Right ventricle myocardium inferior (tissue), 1 donor: ENCODE measurements at places on chromosomes 5 and 9. TPM values are rescaled to one million over a fixed set of nuclear protein-coding genes. Genes with fewer than 3 reads are reported as not detected.
A peak's percentile ranks its signal among the peaks of the same experiment; 100 is the strongest.

ARRDC1 gene
- total RNA-seq = 17.5 TPM

FOXD4 gene
- total RNA-seq = not detected

PCDHA10 gene
- total RNA-seq = 0.11 TPM

IL4 gene
- total RNA-seq = not detected

CACNA1B gene
- total RNA-seq = 0.41 TPM

IRGM gene
- total RNA-seq = not detected

PPP3R2 gene
- not detected for total RNA-seq

SLCO6A1 gene
- not detected for total RNA-seq

MXD3 gene
- total RNA-seq = 2.0 TPM

RFX3 gene
- total RNA-seq = 3.7 TPM

SLC23A1 gene
- total RNA-seq = not detected

- DNase-seq = no peak
Measured at GRCh38 chr9:69078069-69078468, 42.5 kb downstream of the FXN start.

- no peak for DNase-seq
Measured at GRCh38 chr9:123954518-123955280, 24.8 kb upstream of the DENND1A start.

GRCh38 chr5:141617128-141617527 is 1.7 kb downstream of the DIAPH1 start:
- no peak for DNase-seq

GRCh38 chr5:87944553-87945285 is 323.9 kb downstream of the TMEM161B start:
- peak; percentile 64 for DNase-seq

GRCh38 chr9:86185872-86186271 is 73.6 kb downstream of the C9orf153 start:
- no peak for DNase-seq

DNA sequence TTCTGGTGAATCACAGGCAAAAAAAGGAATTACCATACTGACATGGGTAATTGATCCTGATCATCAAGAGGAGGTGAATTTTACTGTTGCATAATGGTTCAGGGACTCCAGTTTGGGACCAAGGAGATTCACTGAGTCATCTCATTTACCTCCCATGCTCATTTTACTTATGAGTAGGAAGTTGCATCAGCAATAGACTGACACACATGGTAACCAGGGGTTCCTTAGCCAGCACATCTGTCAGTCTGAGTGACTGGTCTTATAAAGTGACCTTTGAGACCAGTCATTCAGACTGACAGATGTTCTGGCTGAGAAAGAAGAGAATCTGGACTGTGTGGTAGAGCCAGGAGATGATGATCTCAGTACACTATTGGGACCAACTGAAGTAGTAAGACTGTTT is 384.6 kb upstream of the CD180 start:
- no peak for DNase-seq

- no peak for DNase-seq
Measured at GRCh38 chr9:134630861-134631260, 10.7 kb upstream of the COL5A1 start.

DNA sequence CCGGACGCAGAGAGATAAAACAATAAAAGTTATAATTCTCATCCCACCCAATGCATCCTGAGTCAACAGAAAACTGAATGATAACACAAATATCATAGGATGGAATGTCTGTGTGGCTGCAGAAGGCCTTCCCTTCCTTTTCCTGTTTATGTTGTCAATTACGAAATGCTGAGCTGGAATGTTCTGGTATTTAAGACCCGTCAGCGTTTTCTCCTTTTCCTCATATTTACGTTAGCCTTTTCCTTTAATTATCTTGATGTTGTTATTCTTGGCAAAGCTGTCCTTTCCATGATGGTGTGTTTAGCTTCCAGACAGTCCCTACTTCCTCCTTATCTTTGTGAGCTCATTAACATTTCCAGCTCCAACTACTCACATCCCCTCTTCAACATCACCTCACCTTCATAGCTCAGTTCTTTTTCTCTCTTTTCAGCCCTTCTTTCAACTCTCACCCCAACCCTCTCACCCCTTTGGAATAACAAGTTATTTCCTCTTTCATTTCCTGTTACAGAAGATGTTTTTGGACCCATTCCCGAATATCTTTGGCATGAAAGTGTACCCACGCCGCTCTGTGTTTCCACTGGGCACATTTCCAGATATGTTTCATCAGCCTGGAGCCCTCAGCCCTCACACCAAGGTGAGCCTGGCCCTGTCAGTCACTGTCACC is 221.6 kb downstream of the NR2F1-AS1 start:
- DNase-seq = no peak

GRCh38 chr9:136700959-136701667 is 11.3 kb upstream of the DIPK1B start:
- no peak for DNase-seq

- no peak for DNase-seq
Measured at GRCh38 chr9:29648601-29649000, 2075.3 kb upstream of the C9orf72 start.

- DNase-seq = peak; percentile 46
Measured at GRCh38 chr5:88672644-88673252, 210.2 kb downstream of the MEF2C start.

- DNase-seq = no peak
Measured at GRCh38 chr9:31137176-31138160, 1247.0 kb upstream of the ACO1 start.

DNA sequence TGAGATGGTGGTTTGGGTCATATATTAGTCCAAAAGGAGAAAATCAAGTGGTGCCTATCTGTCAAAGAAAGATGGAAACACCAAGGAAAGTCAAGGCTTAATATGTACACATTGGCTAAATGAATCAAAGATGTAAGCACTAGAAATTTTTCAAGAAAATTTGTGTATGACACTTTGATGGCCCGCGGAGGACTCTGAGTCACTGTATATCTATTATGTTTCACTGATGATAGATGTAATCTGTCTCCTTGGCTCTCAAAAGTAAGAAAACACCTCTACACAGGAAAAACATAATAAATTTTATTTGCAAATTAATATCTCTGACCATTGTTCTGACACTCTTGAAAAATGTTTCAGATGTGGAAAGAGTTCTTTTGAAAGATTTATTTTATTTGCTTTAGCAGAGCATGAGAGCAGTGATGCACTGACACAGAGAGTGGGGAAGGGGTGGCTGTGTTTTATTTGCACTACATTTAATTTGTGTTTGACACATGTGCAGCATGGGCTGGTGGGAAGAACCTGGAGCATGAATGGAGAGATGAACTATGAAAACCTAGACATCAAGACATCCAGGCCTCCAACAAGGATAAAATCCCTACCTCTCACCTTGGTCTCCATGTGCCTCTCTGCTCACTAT is 180.8 kb upstream of the GAS1 start:
- DNase-seq = no peak

- no peak for DNase-seq
Measured at GRCh38 chr5:717143-717542, 24.0 kb upstream of the TPPP start.

DNA sequence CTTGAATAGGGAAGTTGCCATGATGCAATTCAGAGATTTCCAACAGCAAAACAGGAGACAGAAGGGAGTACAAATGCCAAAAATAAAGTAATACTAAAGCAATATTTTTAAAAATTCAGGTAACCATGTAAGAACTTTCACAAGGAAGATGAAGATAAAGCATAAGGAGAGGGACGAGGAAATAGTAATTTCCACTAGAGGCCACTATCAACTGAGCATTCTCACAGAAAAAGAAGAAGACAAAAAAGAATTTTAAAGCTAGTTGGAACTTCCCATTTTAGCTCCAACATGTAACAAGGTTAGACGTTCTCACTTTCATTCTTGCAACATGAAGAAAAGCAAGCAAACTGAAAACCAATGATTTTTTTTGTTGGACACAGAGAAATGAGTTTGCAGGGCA is 779.9 kb upstream of the CDH6 start:
- DNase-seq = no peak

- no peak for DNase-seq
Measured at GRCh38 chr5:36382890-36383289, 81.2 kb upstream of the RANBP3L start.

- DNase-seq = no peak
Measured at GRCh38 chr5:111596705-111597104, 84.4 kb upstream of the STARD4 start.

DNA sequence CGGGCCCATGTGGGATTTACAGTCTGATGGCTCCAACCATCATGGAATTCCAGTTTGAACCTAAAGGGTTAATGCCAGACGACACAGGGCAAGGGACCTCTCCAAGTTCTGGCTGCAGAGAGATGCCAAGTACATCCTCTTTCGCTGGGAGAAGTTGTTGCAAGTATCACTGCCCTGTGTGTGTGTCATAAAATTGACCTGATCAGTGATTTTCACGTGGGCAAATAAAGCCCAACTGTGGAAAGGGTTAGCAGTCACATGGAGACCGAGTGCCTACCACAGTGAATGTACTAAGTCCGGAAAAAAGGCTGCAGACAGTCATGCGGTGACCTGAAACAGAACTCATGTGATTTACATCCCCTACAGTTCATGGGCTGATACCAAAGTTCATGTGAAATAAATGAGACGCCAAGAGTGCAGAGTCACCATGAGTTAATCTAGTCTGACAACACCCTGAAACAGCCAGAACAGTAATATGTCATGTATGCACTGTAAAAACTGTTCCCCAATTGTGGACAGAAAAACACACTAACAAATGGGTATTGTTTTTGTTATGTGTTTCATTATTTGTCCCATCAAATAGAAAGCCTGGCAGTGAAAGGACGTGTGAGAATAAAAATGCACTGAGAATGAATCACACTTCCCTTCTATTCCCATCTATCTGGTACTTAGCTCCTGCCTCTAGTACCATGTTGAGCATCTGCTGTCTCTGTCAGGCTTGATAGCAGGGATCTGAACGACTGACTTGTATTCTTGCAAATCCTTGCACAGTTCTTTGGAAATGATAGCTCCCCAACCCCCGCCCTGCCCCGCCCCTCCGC is 115.7 kb downstream of the SUSD1 start:
- DNase-seq = no peak

DNA sequence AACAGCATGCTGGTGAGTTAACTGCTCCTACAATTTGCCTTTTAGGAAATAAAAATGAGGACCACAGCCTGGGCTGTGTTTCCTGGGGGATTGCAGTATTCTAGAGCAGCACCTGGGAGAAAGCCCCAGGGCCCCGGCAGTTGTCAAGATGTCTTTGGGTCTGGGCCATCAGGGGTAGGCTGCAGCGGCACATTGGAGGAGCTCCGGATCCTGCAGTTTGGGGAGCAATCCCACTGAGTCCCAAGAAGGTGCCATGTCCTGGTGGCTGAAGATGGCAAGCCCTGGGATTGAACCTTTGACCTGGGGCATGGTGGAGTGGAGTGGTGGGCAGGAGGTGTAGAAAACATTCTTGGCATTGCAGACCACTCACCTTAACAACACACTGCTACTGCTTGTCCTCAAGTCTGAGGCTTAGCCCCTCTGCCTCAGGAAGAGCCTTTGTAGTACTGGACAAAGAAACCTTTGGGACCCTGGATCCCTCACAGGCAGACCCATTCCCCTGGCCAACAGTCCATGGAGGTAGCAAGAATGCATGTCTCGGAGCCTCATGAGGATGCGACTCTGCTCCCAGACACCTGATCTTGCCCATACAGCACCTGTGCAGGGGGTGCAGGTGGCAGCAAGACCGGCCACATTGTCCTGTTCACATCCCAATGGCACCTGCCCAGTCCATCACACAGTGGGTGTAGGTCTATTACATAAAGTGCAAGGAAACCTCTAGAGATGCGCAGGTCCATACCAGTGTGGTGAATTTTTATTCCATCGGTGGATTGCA is 159.1 kb upstream of the IRX2 start:
- no peak for DNase-seq

DNA sequence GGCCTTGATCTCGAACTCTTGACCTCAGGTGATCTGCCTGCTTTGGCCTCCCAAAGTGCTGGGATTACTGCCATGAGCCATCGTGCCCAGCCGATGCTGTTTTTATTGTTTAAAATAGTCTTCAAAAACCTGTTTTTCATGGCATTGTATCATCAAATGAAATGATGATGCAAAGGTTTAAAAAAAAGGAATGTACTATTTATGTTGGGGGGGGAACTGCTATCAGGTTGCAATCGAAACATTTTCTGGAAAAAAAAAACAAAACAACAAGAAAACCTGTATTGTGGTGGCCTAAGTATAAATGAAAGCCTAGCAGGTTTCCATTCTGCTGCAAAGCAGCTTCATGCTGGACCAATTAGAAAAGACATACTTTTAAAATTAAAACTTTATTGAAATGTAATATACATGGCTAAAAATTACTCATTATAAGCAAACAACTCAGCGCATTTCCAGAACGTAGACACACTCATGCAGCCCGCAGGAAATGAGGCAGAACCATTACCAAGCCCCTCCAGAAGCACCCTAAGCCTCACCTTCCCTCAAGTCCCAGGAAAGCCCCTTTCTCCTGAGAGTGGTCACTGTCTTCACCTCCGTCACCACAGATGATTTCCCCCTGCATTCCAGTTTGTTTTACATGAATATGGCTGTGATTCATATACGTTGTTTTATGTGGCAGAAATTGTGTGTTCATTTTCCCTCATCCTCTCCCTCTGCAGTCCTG is 19.0 kb downstream of the GPR107 start:
- no peak for DNase-seq

DNA sequence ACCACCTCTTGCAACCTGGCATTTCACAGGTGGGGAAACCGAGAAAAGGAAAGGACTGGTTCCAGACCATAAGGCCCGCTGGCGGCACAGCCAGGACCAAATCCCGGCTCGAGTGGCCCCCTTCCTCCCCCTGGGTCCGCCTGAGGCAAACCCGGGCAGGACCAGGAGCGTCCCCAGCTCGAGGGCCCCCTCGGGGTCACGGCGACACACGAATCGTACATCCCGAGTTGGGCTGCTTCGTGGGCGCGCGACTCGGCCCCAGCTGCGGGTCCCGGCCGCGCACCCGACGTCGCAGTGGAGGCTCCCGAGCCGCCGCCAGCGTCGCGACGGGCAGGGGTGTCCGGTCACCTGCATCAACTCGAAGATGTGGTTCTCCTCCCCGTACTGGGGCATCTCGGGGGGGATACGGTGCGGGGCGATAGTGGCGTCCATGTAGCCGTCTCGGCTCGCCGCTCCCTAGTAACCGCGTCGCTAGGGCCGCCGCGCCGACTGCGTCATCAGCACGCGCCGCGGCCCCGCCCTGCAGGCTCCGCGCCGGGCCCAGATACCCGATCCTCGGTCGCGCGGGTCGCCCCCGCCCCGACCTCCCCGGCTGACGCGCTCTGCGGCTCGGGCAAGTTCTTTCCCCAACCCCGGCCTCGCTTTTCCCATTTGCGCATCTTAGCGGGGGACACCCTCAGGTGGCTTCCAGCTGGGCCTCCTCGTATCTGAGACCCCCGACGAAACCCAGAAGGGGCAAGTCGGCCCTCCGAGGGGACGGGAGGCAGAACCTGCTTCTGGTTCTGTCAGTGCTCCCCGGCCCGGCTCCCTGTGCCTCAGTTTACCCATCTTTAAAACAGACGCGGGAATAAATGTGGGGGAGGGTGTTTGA is at the start of gene AK8:
TSS of gene AK8 (minus strand) at position 461 of the 871 bp plus-strand sequence. CDS start at position 432, 29 bp downstream.
- peak; percentile 87 for DNase-seq

- DNase-seq = no peak
Measured at GRCh38 chr9:110746211-110746930, 77.8 kb downstream of the MUSK start.

GRCh38 chr5:93800988-93801811 is 59.8 kb upstream of the POU5F2 start:
- DNase-seq = no peak

- peak; percentile 79 for DNase-seq
Measured at GRCh38 chr5:132225165-132226032, 2.3 kb downstream of the P4HA2 start.
